Hematopoietic multipotent progenitor cell (in vitro differentiated cells): ENCODE measurements at places on chromosomes 5 and 9. TPM values are rescaled to one million over a fixed set of nuclear protein-coding genes. Genes with fewer than 3 reads are reported as not detected.

- DNase-seq = no peak
Observed at GRCh38 chr9:115615821-115616665, 498.1 kb upstream of the TNC start.

- DNase-seq = no peak
Observed at GRCh38 chr5:35788724-35789123, 68.0 kb upstream of the IL7R start.

DNA sequence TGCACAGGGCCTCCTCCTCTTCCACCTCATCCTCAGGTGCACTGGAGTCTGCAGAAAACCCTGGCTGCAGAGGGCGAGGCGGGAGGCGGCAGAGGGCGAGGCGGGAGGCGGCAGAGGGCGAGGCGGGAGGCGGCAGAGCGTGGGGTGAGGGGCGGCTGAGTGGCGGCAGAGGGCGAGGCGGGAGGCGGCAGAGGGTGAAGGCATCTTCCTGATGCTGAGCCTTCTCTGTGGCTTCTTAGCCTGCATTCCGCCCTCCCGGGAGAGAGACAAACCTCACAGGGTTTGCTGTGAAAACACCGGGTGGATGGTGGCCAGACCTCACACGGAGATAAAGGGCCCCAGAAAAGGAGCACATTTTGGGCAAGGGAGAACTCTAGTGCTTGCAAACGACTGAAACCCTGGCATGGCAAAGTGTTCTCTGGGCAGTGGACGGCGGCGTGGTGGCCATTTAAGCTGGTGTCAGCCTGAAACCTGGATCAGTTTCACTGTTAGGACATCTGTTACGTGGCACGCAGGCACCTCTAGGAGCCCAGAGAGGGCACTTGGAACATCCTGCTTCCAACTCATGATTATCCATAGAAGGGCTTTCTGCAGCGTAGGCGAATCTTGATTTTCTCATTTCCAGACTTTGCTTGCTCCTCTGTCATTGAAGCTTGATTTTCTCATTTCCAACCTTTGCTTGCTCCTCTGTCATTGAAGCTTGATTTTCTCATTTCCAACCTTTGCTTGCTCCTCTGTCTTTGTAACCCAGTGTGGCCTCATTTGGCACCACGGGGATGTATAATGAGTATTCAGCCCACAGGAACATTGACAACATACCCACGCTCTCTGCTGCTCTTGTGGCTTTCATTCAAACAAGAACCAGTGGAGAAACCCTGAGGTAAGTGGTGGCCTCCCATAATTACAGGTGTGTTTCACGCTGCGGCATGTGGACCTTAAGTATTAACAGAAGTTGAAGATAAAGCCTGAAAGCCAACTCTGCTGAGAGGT is 16.3 kb upstream of the PLEKHG4B start:
- DNase-seq = no peak

DNA sequence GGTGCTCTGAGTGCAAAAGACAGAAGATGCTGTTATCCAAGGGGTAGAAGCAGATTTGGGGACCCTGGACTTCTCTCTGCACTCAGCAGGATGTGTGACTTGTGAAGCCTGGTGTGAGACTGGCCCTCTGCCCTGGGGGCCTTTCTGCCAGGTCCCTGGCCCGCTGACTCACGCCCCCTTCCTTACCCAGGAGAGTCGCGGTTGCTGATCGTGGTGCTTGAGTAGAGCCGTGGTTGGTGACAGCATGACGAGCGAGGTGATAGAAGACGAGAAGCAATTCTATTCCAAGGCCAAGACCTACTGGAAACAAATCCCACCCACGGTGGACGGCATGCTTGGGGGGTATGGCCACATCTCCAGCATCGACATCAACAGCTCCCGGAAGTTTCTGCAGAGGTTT is 6.5 kb downstream of the NTMT1 start:
- DNase-seq = no peak

- no peak for DNase-seq
Observed at GRCh38 chr9:132828201-132828770, 49.8 kb downstream of the AK8 start.

GRCh38 chr9:96661711-96662110 is 6.6 kb upstream of the PRXL2C start:
- no peak for DNase-seq

GRCh38 chr9:36924757-36925432 is 109.2 kb downstream of the PAX5 start:
- DNase-seq = no peak

PCDH12 gene
- total RNA-seq = 0.54 TPM

STKLD1 gene
- total RNA-seq = 0.81 TPM

FAM151B gene
- total RNA-seq = 0.81 TPM
